ENCODE measurements at places on chromosomes 4 and X.

GRCh38 chr4:26135331-26135730 is 185.5 kb upstream of the RBPJ start:
- no peak for DNase-seq

GRCh38 chr4:60223208-60223923 is 976.8 kb upstream of the ADGRL3 start:
- no peak for DNase-seq

- peak; percentile 61 for DNase-seq
These were observed 433 bp downstream of the MMAA start for GRCh38 chr4:145619639-145619996.

DNA sequence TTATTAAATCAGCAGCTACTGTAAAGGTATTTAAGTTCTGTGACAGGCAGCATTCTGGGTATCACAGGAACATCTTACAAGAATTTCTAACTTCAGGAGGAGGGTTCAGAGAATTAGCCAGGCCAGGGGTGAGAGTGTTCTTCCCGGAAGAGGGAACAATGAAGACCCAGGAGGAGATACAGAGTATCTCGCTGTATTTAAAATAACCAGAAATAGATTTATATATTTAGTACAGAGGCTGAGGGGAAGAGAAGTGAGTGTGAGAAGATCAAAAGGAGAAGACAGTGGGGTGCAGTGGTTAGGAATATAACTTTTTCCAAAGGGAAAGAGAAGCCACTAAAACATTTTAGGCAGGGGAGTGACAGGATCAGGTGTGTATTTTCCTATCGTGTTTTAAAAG is 186.8 kb downstream of the RAPGEF2 start:
- no peak for DNase-seq

- DNase-seq, result no peak
These were observed 138.9 kb downstream of the SOWAHB start for GRCh38 chr4:76758996-76759395.

DNA sequence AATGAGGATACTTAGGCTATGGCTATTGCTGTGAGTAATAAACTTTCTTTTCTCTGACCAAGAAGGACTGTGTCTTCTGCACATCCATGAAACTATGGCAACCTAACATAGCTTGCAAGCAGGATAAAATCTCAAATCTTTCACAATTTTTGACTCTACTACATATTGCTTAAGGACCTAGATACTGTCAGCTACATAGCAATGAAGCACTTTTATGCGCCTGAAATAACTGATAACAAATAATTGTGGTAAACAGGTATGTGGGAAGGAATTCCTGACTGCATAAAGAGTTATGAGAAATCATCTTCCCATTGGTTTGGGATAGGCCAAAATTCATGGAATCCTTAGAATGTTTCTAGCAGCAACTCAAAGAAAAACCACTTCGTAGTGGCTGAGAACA is 41.2 kb upstream of the PDGFC start:
- no peak for DNase-seq

DNA sequence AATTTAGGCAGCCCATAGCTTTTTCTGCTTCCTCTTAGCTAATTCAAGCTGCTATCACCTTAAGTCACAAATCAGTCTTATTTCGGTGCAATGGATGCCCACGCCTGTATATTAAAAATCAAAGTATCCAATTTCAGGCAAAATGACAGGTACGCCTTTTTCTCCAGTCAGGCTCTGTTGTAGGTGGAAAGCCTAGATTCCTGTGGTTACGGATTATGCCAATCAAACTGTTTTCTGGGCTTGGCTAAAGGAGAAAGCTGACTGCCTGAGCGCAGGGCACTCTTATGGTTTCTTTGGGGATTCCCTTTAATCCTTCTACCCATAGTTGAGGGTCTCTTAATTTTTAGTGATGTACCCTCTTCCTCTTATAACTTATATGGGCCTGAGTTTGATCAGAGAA is 550.5 kb downstream of the PDHA2 start:
- no peak for DNase-seq

Measured in stimulated activated CD4-positive, alpha-beta T cell treated with anti-CD3 and anti-CD28 coated beads, Interleukin-4, amount 100 ng/mL, for 4 hours (primary cell).